ENCODE measurements at places on chromosomes 2 and 18. TPM values are rescaled to one million over a fixed set of nuclear protein-coding genes. Genes with fewer than 3 reads are reported as not detected.

GCG gene
- not detected for total RNA-seq

SDC1 gene
- 148 TPM for total RNA-seq

HMSD gene
- 0.23 TPM for total RNA-seq

STAMBP gene
- 49.3 TPM for total RNA-seq

POTEC gene
- total RNA-seq, result not detected

IGFBP5 gene
- total RNA-seq, result 0.22 TPM

SOWAHC gene
- 10.3 TPM for total RNA-seq

ALPI gene
- total RNA-seq, result not detected

PLA2R1 gene
- total RNA-seq, result 1.9 TPM

WDR54 gene
- total RNA-seq, result 86.7 TPM

ICOS gene
- not detected for total RNA-seq

PLEKHM3 gene
- total RNA-seq, result 3.3 TPM

ACVR1C gene
- not detected for total RNA-seq

IL1F10 gene
- not detected for total RNA-seq

ARHGAP25 gene
- 0.34 TPM for total RNA-seq

HOXD1 gene
- total RNA-seq, result 0.06 TPM

ALPP gene
- total RNA-seq, result 5.2 TPM

ADAM17 gene
- 32.7 TPM for total RNA-seq

MYOM1 gene
- 0.30 TPM for total RNA-seq

ANTXR1 gene
- total RNA-seq, result 147 TPM

TWIST2 gene
- total RNA-seq, result 17.4 TPM

FSIP2 gene
- total RNA-seq, result not detected

CYP26B1 gene
- 16.9 TPM for total RNA-seq

M1AP gene
- not detected for total RNA-seq

POMC gene
- not detected for total RNA-seq

STK11IP gene
- 19.3 TPM for total RNA-seq

CCBE1 gene
- 15.7 TPM for total RNA-seq

SRD5A2 gene
- total RNA-seq, result 0.03 TPM

C2orf92 gene
- 0.66 TPM for total RNA-seq

LRATD1 gene
- not detected for total RNA-seq

RAD51AP2 gene
- not detected for total RNA-seq

RNPEPL1 gene
- total RNA-seq, result 67.2 TPM

FEV gene
- total RNA-seq, result not detected

XRCC5 gene
- 179 TPM for total RNA-seq

PFN4 gene
- 1.1 TPM for total RNA-seq

CMPK2 gene
- total RNA-seq, result 0.86 TPM

SCRN3 gene
- total RNA-seq, result 13.2 TPM

STK16 gene
- 32.1 TPM for total RNA-seq

SPR gene
- 126 TPM for total RNA-seq

All from A549 treated with Mapracorat at 1 μM for 4 hours (cell line).